GM12892 (cell line): ENCODE measurements at places on chromosomes 6 and 20.

DNA sequence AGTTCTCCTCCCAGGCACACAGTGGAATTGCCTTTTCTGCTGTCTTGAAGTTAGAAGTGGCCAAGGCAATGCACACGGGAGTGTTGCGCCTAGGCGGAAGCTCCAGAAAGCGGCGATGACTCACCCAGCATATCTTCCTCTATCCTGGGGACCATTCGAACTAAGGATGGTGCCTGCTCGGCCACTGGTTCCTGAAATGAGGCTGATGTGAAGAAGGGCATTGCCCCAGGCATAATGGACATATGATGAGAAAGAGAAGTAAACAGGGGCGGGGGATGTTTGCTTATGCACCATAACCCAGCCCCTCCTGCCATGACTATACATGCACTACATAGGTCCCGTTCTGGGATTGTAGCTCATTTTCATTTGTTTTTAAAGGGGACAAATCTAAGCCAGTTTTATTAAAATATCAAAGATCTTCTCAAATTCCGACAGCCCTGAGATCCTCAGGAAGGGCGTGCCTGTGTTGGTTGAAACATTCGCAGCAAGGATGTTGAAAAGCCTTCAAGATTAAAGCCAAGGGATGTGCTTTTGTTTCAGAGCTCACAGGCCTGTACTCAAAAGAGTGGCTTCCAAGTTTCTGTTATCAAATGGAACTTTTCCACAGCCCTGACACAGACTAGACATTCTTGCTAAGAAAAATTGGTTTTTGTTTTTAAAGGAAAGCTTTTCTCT is 218.5 kb downstream of the LY86 start:
- DNase-seq, result no peak

- DNase-seq, result no peak
Observed at GRCh38 chr6:84284428-84285049, 57.1 kb upstream of the CEP162 start.

DNA sequence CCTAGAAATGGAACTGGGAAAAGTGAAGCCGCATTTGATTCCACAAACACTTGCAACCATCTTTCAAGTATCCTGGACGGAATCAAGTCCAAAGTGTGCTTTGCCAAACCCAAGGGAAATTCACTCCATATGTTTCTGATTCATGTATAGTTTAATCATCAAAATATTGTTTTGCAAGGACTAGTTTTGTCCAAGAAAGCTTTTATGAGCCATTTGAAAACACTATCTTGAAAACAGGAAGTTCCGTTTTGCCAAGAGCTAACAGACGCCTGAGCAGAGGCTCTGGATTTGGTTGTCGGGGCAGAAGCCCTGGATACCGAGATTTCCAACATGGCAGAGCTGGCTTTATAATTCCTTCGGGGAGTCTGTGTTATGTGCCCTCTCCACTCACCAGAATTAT is 251.1 kb downstream of the PHACTR1 start:
- DNase-seq, result no peak

DNA sequence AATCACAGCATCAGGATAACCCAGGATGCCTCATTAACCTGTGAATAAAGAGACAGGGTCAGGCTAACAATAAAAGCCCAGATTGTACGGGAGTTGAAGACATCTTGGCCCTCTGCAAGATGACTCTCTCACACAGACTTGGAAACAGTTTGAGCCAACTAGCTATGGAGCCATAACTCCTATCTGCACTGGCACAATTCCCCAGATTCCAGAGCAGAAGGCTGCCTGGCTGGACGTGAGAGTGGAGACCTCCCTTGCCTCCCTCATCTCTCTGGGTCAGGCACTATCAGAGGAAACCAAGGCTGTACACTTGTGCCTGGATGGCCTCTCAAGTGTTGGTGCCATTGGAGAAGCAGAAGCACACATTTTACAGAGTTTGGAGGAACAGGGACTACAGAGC is 312.6 kb downstream of the THBS2 start:
- no peak for DNase-seq

DNA sequence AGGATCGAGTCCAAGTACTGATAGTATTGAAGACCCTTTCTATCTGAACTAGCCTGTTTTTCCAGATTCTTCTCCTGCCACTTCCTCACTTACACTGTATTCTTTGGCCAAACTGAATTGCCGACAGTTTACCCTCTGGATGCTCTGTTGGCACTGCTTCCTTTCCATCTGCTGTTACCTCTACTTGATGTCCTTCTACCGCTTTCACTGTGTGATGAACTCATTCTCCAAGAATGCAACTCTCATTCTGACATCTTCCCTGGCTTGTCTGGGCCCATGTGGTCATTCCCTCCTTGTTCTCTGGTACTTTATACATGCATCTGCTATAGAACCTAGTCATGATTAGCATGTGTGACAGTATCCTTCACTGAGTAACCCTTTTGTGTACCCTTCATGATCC is 16.3 kb downstream of the RPRD1B start:
- no peak for DNase-seq

GRCh38 chr20:11249683-11250082 is 575.9 kb upstream of the JAG1 start:
- no peak for DNase-seq

GRCh38 chr20:57564180-57564802 is 3.4 kb downstream of the PCK1 start:
- DNase-seq, result no peak

DNA sequence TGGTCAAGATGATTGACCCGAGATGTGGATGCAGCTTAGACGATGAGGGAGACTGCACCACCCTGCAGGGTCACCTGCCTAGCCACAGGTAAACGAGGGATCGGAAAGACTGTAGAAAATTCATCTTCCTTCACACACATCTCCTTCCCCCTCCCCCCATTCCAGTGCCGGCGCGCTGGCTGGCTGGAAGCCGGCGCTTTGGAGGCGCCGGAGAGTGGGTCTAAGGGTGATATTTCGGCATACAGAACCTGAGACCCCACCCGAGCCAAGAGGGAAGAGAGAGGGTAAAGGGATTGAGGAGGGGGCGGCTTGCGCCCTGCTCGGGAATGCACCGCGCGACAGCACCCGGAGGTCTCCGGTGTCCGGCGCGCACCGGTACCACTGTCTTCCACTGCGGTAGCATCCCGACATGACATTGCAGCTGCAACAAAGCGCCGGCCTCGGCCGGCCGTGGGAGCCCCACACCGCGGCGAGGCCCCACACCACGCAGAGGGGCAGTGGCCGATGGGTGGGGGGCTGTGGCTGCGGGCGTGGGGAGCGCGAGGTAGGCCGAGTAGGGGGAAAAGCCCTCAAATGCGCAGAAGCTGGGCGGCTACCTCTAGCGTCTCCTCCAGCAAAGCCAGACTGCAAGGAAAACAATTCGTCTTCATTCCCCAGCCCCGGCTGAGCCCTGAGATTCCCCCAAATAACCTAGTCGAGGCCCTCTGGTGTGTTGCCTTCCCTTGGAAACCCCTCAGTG is 984 bp downstream of the TNFRSF21 start:
- peak; percentile 17 for DNase-seq

DNA sequence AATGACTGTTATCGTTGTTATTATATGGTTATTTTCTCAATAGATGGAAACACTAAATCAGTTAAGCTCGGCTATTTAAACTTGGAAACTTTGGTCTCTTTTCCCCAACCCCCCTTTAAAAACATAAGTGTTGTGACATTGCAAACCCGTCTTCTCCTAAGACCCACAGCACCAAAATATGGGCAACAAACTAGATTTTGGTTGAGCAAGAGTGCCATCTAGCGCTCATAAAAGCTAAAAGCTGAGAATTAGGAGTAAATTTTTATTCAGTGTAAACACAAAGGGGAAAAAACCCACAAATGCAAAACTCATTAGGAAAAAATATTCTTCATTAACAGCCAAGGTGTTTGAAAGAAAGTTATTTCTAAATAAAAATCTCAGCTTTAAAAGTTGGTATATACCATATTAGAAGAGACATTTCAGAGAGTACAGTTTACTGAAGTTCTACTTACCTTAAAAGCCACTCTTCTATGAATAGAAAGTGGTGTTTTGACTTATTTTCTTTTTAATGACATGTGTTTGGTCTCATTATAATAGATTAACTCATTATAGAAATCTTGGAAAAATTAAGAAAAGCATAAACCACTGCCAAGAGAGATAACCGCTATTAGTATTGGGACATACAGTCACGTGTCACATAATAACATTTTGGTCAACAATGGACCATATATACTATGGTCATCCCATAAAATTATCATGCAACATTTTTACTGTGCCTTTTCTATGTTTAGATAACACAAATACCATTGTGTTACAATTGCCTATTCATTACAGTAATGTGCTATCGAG is 21.1 kb downstream of the SESN1 start:
- no peak for DNase-seq

- no peak for DNase-seq
Observed at GRCh38 chr20:50792708-50793574, 1.9 kb upstream of the BCAS4 start.

DNA sequence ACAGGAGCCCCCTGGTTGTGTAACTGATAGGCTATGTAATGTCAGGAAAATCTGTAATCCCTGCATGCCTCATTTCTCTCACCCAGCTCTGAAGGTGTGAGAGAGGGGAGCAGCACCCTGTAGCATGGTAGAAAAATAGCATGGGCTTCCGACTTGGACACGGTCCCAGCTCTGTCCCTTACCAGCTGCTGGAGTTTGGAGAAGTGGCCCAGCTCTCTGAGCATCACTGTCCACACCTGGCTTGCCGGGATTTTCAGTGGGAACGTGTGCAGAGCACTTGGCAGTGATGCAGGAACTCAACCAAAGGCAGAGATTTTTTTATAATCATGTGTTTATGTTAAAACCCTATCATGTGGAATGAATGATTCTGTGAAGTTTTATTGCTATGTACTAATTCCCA is 34.6 kb downstream of the STK35 start:
- DNase-seq, result no peak

DNA sequence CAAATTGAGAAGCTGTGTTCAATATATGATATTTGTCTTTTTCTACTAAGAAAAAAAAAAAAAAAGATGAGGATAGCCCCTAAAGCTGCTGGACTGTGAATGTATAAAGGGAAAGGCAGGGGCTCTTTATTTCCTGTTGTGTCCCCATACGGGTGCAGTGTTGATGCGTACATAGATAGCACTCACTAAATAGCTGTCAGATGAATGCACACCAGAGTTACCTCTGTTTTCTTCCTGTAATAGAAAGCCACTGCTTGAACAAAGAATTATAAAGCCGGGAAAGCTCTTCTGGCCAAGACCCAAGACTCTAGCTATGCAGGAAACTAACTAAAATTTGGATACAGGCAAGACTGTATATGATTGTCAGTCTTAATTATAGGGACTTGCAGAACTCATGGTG is 260.0 kb downstream of the FARS2 start:
- no peak for DNase-seq

GRCh38 chr6:114989279-114989964 is 646.6 kb upstream of the HS3ST5 start:
- DNase-seq, result no peak

DNA sequence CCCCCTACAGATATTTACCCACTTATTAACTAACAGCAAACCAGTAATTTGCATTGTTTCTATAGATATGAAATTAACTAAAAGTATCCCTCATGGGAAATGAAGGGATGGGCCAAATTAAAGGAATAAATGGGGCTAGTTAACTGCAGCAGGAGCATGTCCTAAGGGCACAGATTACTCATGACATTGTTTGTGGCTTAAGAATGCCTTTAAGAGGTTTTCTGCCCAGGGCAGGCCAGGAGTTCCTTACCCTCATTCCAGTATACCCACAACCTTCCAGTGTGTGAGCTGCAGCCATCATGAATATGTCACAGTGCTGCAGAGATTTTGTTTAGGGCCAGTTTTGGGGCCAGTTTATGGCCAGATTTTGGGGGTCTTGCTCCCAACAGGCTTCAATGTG is 1101.9 kb downstream of the PRIM2 start:
- DNase-seq, result no peak

DNA sequence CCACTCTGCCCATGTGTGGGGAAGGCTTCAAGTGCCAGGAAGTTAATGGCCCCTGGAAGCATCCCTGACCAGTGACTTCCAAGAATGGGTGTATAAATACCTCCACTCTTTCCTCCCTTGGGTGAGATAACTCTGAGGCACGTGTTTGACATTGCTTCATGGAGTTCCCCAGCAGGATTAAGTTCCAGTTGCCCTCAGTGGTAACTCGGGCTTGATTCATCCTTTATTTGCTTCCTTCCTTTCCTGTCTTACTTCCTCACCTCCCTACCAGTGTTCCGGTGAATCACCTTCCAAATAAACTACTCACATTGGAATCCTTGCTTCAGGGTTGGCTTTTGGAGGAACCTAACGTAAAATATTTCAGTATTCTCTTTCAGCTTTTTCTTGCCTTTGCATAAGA is 84.6 kb upstream of the JAG1 start:
- DNase-seq, result no peak

DNA sequence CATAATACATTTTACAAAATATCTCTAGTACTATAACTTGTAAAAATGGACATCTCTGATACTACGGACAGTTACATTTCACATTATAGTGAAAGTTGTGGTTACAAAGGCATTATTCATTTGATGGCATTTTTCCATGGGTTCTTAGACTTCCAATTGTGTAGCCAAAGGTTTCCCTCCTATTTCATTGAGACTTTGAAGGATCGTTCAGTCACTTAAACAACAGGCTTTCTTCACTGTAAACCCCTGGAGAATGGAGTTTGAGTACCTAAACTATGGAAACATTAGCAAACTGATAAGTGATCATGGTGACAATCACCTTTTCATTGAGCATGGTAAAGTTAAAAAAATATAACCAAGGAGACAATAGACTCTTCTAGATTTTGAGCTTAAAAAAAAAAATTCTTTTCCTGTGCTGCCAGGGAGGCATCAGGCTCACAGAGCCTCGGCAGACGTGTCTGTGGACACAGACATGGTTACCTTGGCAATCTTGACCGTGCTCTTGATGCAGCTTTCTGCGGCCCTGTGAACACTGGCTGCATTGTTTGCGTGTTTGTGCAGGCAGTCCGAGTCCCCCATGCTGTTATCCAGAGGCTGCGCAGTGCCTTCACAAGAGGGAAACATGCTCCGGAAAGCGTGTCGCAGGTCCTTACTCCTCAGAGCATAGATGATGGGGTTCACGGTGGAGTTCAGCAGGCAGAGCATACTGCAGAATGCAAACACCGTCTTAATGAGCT is 22.6 kb downstream of the CNR1 start:
- no peak for DNase-seq

GRCh38 chr6:1679031-1679687 is 69.4 kb downstream of the FOXC1 start:
- no peak for DNase-seq
